NCI-H2029 treated with DMSO at 0.1 percent for 48 hours (cell line): ENCODE measurements at places on chromosomes 6 and 20.
A peak's percentile ranks its signal among the peaks of the same experiment; 100 is the strongest.

DNA sequence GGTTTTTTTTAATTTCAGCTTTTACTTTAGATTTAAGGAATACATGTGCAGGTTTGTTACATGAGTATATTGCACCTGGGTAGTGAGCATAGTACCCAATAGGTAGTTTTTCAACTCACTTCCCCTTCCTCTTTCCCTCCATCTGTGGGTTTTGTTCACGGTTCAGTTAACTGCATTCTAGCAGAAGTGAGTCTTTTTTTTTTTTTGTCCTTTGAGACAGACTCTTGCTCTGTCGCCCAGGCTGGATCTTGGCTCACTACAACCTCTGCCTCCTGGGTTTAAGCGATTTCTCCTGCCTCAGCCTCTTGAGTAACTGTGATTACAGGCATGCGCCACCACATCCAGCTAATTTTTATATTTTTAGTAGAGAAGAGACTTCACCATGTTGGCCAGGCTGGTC lies 8.7 kb downstream of the UBR2 start:
- no peak for DNase-seq

GRCh38 chr20:49281059-49281912 lies 3.4 kb upstream of the ZNFX1 start:
- no peak for DNase-seq

DNA sequence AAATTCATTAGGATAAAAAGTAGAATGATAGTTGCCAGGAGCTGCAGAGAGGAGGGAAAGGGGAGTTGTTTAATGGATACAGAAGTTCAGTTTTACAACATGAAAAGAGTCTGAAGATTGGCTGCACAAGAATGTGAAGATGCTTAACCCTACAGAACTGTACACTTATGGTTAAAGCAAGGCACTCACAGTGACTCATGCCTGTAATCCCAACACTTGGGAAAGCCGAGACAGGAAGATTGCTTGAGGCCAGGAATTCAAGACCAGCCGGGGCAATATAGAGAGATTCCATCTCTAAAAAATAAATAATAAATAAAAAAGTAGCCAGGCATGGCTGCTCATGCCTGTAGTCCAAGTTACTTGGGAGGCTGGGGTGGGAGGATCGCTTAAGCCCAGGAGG lies 174.0 kb downstream of the TASP1 start:
- no peak for DNase-seq

DNA sequence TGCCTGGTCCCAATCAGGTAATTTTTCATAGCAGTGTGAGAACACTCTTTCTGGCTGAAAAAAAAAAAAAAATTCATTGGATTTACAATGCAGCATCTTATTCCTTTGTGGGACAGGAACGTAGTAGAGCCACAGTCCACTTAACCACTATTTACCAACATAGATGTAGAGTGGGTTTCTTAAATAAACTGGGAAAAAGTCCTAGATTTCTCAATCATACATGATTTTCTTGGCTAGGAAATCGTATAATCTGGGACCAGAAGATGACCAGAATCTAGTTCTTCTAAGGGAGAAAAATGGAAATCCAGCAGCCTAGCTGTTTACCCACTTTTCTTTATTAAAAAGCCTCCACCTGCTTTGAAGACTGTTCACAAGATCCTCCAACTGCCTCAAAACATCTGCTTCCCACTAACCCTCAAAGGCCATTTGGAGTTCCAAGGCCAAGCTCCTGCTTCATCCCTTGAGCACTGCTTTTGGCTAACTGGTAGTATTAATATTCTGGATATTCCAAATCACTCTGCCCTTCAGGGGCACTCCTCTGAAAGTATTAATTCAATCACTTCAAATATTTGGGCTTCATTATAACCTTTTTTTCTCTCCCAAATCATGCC lies 70.4 kb downstream of the FYN start:
- no peak for DNase-seq

DNA sequence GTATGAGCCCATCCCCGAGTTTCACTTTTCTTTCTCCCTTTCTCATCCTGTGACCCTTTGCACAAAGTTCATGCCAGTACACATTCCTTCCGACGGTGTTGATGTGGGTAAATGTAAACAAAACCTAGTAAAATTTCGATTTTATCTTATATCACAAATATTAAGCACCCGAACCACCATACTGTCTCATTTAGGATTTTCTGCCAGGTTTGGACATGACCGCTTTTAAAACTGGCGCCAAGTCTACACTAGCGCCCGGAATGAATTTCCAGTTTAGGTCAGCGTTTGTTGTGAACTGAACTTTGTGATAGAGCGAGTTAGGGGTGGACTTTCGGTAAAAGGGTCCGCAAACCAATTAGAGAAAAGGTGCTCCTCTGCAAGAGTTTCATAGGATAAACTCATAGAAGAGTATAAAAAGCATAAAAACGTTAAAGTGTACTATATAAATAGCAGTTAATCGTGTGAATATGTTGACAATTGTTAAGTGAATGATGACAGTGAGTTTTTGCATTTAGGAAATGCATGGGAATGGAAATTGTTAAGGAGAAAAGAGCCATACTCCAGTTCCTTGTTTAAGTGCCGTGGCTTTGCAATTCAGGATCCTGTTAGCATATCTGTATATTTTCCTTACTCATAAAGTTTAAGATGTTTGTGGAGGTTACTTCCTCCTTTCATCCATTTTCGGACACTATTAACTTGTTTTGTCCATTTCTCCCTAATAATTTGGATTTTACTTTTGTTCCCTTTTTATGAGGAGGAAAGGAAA lies 937 bp downstream of the AKAP7 start:
- no peak for DNase-seq

GRCh38 chr6:53801022-53801421 lies 6.2 kb downstream of the LRRC1 start:
- no peak for DNase-seq

- no peak for DNase-seq
Measured at GRCh38 chr20:54984104-54984448, 508.7 kb downstream of the DOK5 start.

GRCh38 chr20:37611346-37611745 lies 82.5 kb upstream of the CTNNBL1 start:
- DNase-seq = no peak

DNA sequence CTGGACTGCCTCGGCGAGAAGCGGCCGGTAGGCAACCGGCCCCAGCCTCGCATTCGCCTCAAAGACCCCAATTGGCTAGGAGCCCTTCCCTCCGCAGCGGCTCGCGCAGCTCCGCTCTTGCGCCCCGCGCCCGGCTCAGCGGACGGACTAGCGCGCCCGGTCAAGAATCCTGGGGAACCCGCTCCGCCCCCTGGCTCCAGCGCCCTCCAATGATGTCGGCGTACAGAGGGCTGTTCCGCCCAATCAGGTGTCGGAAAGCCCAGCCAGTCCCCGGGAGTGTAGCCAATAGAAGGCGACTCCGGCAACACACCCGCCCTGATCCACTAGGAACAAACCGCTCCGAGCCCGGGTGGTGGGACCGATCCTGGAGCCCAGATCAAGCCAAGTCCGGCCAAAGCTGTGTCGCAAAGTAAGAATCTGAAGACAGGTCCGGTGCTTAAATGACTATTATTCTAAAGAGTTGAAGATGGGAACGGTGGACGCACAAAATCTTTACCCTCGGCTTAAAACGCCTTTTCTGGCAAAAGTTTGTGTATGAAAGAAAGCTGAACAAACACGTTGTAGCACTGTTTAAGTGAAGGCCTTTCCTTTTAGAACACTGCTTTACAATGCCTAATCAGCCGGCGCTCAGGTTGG lies 132.2 kb downstream of the OGFRL1 start:
- no peak for DNase-seq

DNA sequence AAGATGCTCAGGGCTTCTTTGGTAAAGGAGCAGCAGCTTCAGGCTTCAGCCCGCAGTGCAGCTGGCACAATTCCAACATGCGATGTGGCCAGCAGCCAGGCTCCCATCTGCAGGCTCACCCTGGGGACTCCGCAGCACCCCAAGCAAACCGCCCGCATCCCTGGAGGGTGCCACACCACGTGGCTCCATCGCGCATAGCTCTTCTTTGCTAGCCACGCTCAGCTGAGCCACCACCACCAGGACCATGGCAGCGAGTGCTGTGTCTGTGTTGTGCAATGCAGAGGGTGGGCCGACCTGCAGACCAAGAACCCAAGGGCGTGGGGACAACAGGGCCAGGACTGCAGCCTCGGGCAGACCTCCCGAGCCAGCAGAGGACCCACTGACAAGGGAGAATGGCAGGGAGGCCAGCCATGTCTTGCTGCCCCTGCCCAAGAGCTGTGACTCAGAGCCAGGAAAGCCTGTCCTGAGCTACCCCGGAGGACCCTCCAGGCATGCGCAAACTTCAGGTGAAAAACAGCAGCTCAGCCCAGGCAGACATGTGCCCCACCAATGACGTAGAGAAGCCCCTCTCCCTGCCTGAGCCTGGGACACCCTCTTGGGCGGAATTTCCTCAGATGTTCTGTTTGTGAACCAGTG lies 87.8 kb downstream of the GINS1 start:
- no peak for DNase-seq

- peak; percentile 29 for DNase-seq
Measured at GRCh38 chr6:144013486-144013909, 5.4 kb upstream of the PLAGL1 start.

- DNase-seq = no peak
Measured at GRCh38 chr6:81773887-81774286, 21.4 kb upstream of the TENT5A start.

GRCh38 chr20:16437387-16437996 lies 135.8 kb downstream of the KIF16B start:
- DNase-seq = no peak

DNA sequence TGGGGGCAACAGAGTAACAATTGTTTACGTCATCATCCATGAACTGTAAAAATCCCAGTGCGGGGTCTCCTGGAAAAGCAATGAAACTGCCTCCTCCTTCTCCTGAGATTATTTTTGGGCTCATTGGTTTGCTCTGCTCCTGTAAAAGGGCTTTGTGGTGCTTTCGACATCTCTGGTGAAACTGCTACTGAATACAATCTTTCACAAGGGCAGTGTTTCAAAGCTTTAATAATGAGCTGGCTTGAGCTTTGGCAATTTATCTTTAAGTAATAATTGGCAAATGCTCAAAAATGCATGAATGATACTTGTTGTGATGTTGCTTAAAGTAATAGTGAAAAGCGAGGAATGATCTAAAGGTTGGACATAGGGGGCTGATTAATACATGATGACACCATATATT lies 43.5 kb upstream of the ENPP1 start:
- DNase-seq = no peak

DNA sequence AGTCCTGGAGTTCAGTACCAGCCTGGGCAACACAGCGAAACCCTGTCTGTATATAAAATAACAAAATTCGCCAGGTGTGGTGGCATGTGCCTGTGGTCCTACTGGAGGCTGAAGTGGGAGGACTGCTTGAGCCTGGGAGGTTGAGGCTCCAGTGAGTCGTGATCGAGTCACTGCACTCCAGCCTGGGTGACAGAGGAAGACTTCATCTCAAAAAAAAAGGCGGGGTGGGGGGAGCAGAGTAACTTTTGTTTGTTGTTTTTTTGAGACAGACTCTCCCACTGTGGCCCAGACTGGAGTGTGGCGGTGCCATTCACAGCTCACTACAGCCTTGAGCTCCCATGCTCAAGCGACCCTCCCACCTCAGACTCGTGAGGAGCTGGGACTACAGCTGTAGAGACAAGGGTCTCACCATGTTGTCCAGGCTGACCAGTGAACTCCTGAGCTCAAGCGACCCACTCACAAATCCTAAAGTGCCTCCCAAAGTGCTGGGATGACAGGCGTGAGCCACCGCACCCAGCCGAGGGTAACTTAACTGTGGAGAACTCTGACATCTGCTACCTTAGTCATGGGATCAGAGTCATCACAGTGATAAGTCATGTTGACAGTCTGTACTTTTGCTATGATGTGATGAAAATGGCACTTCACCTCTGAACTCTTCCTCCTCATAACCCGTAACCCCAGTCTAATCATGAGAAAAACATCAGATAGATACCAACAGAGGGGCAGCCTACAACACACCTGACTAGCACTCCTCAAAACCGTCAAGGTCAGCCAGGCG lies 16.5 kb downstream of the PEDS1 start:
- no peak for DNase-seq
